Amniotic stem cell (primary cell): ENCODE measurements at places on chromosomes 1 and 21.

- DNase-seq: no peak
These were observed 54.0 kb downstream of the COLGALT2 start for GRCh38 chr1:183983371-183984105.

DNA sequence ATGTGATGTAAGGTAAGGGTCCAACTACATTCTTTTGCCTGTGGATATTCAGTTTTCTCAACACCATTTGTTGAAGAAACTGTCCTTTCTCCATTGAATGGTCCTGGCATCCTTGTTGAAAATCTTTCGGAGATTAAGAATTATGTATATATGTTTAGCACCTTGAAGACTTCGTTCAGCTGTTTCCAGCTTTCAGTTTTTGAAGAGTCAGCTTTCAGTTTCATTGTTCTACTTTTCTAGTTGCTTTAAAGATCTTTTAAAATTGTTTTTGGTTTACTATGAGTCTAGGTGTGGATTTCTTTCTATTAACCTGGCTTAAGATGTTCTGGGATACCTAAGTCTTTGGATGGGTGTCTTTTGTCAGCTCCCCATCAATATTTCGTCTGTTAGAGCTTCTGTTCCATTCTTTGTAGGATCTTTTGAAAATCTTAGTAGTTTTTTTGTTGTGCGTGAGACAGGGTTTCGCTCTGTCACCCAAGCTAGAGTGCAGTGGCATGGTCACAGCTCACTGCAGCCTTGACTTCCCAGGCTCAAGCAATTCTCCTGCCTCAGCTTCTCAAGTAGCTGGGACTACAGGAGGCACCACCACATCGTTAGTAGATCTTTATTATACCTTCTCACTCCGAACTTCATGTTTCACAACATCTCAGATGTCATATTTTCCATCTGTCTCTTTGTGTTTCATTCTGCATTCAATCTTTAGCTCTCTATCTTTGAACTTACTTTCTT, 353.5 kb upstream of the B3GALT2 start:
- DNase-seq: no peak

- no peak for DNase-seq
These were observed 49.7 kb downstream of the SLX9 start for GRCh38 chr21:44989537-44989886.

DNA sequence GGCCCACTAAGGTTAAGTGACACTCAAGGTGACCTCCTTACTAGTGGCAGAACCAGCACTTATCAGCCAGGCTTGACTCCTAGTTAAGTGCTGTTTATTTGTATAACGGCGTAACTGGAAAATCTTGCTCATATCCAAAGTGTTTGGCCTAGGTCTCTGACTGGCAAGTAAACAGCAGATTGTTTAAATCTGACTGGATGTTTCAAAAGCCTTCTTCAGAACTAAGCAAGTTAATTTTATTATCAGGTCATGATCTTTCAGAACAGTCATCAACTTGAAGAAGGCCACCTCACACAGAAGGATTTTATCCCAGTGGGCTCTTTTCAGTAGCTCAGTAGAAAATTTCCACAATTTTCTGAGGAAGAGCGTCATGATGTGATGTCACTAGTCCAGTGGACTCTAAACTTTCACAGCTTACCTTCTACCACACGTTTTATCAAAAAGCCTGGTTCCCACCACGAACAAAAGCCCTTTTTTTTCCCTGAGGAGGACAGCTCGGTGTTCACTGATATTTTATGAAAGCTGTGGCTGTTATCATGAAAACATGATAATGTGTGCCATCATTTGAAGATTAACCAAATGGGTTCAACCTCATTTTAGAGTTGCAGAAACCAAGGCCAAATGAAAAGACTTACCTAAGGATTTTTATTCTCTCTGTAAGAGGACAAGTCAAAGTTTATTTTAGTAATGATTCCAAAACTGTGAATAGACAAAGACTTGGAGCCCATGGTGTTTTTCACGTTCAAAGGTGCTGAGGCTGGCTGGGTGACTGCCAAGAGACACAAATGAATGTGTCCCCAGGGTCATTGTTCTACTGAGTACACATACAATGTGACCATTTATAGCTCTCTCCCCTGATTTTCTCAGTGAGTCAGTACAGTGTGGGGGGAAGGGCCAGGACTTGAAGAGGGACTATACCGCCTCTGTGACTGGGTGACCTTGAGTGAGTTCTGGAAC, 9.1 kb downstream of the SGIP1 start:
- DNase-seq: peak; percentile 18

- no peak for DNase-seq
These were observed 93.9 kb upstream of the PRMT6 start for GRCh38 chr1:106962591-106962990.

DNA sequence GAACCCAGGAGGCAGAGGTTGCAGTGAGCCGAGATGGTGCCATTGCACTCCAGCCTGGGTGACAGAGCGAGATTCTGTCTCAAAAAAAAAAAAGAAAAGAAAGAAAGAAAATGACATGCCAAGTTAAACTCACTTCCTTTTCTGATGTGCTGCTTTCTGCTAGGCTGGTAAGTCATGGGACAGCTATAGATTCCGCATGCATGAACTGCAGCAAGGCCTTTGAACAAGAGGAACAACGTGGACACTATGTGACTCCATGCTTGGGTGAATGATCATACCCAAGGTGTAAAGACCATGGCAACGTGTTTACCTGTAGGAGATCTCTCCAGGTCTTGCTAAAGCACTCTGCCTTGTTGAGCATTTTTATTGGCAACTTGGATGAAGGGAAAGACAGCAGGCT, 10.3 kb upstream of the TTF2 start:
- no peak for DNase-seq
